ENCODE measurements at places on chromosomes 12 and 14.

GRCh38 chr12:127162902-127163301 lies 1104.1 kb upstream of the TMEM132C start:
- DNase-seq: peak; percentile 58

DNA sequence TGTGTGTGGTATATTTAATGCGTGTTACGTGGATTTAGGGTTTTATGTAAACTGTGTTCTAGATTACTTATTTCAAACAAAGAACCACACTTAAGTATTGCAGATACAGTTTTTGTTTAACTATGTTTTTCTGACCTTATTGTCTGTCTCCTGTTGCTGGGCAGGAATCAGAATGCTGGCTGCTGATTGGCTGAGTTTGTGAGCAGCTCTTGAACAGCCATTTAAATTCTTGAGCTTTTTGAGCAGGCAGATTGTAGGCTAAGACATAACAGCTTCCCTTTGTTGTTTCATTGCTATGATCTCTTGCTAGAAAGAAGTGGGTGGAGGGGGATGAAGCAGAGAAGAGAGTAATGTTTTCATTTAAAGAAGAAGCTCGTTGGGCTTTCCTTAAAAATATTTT lies 52.2 kb downstream of the ATF7IP start:
- peak; percentile 88 for DNase-seq

DNA sequence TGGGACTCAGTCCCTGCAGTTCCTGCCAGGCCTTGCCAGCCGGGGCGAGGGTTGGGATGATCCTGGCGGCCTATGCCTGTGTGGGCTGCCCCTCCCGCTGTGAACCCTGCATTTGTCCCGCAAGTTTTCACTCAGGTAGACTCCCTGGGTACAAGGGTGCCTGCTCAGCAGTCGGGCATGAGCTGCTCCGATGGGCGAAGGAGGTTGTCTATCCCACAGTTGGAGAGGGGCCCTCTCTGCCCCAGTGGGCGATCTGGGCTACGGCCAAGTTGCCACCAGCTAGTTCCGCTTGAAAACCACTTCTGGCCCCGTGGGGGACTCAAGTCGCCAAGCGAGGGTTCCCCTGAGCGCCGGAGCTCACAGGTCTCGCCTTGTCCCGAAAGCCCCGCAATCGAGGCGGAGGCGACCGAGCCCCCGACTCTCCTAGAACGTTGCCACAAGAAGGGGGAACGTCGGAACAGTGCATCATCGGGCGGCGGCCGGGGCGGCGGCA lies 365 bp upstream of the TPI1 start:
- no peak for DNase-seq

DNA sequence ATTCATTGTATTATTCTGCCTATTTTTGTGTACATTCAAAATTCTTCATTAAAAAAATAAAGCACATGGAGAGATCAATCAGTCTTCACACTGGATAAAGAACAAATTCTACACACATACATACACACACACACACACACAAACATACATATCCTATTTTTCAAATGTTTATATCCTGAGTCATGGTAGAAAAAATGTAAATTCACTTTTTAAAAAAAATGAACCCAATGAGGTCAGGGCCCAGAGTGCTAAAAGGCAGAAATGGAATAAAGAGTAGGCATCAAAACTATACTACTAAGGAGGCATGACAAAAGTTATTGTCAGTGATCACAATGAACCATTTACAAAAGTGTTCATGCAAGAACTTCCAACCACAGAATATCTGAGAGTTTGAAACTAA lies 17.3 kb downstream of the GALC start:
- DNase-seq: no peak

DNA sequence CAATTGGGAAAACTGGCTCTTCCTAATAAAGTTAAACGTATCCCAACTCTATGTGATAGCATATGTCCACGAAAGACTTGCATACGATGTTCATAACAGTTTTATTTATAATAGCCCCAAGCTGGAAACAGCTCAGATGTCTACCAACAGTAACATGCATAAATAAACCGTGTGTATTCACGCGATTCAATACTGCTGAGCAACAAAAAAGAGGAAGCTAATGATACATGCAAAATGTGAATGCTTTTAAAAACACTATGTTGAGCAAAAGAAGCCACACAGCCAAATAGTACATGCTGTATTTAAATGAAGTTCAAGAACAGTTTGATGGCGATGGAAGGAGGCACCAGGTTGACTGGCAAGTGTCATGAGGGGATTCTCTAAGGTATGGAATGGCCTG lies 55.7 kb downstream of the TRIM9 start:
- DNase-seq: no peak

- DNase-seq: no peak
These were observed 13.4 kb downstream of the SMUG1 start for GRCh38 chr12:54175200-54175963.

DNA sequence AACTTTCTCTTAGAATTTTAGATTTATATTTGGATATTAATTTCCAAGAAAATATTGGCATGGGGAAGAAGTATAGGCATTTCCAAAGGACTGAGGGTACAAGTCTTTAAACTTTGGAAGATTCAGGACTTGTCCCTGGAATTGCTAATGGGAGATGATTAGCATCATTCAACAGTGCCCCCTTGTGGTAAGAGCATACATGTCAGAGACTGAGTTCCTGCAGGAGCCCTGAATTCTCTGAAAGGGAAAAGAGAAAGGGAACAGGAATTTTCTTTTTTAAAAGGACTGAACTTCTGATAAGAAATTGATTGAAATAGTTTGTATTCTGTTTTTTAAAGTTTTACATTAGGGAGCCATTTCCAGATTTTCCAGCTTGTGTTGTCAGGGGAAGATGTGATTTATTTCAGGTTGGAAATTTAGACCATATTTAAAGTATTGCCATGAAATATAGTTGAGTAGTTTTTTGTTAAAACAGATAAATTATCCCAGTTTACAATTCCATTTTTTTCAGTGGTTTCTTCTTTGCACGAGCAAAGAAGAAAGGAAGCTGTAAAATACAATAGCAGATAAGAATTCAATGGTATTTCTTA lies 44.0 kb upstream of the REP15 start:
- peak; percentile 54 for DNase-seq

GRCh38 chr12:40152783-40153383 lies 47.0 kb upstream of the SLC2A13 start:
- peak; percentile 56 for DNase-seq
